ENCODE measurements at places on chromosomes 5 and 9.

GRCh38 chr9:125131778-125132177, 11.6 kb downstream of the SCAI start:
- DNase-seq: no peak

DNA sequence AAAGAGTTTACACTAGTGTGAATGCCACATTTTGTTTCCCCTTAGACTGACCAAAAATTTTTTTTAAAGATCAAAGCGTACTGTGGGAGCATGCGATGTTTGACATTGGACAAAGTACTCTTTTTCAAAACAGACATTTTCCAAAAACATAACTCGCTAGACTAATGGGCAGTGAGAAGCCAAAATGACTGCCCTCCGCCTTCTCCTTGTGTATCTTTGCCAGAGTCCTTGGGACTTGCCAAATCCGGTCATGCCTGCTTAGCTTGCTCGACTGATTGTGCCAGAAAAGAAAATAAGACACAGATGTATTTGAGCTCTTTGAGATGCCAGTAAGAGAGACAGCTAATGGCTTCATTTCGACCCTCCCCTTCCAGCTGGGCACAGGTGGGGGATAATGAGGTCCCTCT, 157.5 kb downstream of the MAPKAP1 start:
- no peak for DNase-seq

- no peak for DNase-seq
Measured at GRCh38 chr5:116525674-116526073, 48.9 kb downstream of the SEMA6A start.

- no peak for DNase-seq
Measured at GRCh38 chr5:42121401-42121800, 196.3 kb downstream of the FBXO4 start.

DNA sequence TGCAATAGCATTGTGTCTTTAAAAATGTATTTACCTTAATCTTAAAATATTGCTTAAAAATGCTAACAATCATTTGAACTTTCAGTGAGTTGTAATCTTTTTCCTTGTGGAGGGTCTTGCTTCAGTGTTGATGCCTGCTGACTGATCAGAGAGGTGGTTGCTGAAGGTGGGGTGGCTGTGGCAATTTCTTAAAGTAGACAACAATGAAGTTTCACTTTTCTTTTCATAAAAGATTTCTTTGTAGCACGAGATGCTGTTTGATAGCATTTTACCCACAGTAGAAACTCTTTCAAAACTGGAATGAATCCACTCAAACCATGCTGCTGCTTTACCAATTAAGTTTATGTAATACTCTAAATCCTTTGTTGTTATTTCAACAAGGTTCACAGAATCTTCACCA, 50.8 kb downstream of the NR3C1 start:
- DNase-seq: no peak

- no peak for DNase-seq
Measured at GRCh38 chr5:157311595-157311994, 45.7 kb downstream of the CYFIP2 start.

GRCh38 chr5:14156650-14157492, 13.7 kb downstream of the TRIO start:
- DNase-seq: no peak

DNA sequence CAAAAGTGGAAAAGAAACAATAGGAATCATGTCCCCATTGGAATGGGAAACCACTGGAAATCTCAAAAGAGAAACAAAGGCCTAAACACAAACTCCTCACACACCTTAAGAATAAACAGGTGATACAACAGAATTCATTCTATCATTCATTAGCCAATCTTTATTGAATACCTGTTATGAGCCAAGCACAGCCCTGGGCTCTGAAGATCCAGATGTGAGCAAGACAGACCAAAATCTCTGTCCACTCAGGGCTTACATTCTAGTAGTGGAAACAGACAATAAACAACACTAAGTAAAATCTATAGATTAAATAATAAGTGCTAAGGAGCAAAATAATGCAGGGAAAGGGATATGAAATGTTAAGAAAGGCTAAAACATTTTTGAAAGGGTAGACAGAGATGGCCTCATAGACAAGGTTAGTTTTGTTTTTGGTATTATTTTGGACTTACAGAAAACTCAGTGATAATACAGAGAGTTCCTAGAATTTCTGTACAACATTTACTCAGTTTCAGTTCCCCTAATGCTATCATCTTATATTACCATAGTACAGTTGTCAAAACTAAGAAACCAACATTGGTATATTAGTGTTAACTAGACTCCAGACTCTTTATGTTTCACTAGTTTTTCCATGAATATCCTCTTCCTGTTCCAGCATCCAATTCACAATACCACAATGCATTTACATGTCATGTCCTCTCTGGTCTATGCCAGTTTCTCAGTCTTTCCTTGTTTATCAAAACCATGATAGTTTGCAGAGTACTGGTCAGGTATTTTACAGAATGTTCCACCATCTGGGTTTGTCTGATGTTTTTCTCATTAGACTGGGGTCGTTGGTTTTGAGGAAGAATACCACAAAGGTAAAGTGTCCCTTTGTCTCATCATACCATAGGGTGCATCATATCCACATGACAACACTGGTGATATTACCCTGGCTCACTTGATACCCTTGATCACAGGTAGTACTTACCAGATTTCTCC, 103.7 kb downstream of the SIL1 start:
- no peak for DNase-seq

DNA sequence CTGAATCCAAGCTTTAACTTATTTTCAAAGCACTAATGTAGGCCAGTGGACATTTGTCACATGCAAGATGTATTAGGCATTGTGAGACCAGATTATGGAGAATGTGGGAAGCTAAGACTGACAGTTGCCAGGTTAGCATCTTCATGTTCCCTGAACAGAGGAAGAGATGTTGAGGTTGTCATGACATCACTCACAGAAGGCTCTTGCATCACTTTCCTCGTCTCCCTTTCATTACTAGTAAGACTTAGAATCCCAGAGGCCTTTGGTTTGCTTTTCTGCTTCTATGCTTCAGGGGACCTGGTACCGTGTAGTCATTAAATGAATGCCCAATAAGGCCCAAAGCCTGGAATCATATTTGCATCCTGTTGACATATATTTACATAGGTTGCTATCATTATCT, 76.4 kb upstream of the RPS23 start:
- no peak for DNase-seq

DNA sequence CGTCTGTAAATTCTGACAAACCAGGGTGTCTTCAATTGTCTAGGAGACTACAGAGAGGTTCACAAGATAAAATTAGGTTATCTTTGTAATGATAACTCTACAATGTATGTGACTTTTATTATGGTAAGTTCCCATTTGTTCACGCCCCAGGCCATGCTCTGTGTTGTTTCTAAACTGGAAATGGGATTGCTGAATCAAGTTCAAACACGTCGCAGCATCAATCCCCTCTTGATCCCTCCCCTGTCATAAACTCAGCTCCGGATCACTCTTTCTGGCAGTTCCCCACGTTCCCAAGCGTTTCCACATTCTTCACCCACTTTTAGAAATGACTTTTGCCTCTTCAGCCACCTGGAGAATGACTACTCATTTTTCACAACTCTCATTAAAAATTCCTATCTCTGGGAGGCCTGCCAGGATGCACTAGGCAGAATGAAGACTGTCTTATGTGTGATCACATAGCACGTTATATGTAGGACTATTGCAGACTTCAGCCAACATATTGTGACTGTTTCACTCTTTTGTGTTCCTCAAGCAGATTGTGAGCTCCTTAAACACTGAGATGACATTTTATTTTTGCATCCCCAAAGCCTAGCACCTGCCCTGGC, 1124.2 kb upstream of the WWC1 start:
- DNase-seq: no peak

- DNase-seq: no peak
Measured at GRCh38 chr5:15718421-15719179, 218.6 kb downstream of the FBXL7 start.

Data from D721Med (cell line).